ENCODE measurements at places on chromosomes 7 and 10. TPM values are rescaled to one million over a fixed set of nuclear protein-coding genes. Genes with fewer than 3 reads are reported as not detected.

GRCh38 chr10:79927111-79927828, 21.6 kb downstream of the SFTPD start:
- no peaks in the 10 kb centered on the region for H3K4me1 ChIP-seq
- no peak for DNase-seq
- no peak overlapping the region for H3K27ac ChIP-seq

DNA sequence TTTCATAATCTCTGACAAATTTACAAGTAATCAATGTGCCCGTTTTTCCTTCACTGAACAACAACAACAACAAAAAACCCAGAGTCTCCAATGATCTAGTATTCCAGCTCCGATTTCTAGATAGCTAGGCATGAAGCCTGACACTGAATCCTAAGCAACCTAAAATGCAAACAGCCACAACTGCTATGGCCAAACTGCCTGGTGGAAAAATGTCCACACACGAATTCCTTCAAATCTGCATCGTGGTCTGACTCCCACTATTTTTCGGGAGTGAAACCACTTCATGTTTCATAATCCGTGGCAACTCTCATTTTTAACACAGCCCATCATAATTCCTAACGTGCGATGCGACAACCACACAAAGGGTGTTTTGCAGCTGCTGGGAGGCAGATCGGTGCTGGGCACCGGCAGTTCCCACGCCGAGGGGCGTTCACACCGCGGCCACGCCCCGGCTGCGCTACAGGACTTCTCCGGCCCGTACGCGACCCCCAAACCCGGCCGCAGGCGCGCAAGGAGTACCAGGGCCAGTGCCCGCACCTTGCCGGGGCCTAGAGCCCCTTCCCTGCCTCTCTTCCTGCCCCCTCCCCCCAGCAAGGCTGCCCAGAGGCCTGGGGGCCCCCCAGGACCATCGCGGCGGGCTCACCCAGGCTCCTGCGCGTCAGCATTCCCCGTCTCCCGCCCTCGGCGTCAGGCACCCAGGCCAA, 814 bp downstream of the RUFY2 start:
- peak overlapping the region; percentile 91 for H3K27ac ChIP-seq
- DNase-seq, result no peak
- no peaks in the 10 kb centered on the region for H3K27me3 ChIP-seq
- H3K4me1 ChIP-seq, result no peaks in the 10 kb centered on the region

DNA sequence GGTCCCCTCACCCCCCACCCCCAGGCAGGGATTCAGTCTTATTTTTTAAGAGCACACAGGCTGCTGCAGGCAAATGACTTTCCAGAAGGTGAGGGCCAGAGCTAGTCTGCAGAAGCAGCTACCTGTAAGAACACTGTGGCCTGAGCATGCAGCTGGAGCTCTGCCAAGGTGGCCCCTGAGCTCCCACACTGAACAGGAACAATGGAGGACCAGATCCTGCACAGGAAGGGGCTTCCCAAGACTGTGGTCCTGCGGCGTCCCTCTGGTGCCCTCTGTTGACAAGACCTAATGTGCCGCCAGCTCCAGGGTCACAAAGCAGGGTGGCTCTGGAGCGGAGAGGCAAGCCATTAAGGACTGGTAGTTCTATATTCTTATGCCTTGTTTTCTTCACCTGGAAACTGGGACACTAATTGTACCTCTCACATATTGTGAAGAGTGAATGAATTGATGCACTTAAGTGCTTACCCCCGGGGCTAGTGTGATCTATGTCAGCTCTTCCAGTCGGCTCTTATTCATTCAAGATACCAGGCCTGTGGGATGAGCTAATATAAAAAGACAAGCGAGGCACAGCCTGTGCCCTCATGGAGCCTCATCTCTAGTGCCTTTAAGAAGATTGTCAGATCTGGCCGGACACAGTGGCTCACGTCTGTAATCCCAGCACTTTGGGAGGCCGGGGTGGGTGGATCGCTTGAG, 8.0 kb upstream of the BEND7 start:
- no peaks in the 10 kb centered on the region for H3K27me3 ChIP-seq
- no peaks in the 10 kb centered on the region for H3K36me3 ChIP-seq
- no peak for DNase-seq
- no peaks in the 10 kb centered on the region for H3K4me1 ChIP-seq

The CSGALNACT2 gene
- 21.6 TPM for total RNA-seq

The TUBB8 gene
- total RNA-seq, result 0.59 TPM

The TDRD1 gene
- 0.33 TPM for total RNA-seq

The SPDYE11 gene
- total RNA-seq, result not detected

Data from breast epithelium (tissue), 4 donors.